DND-41 (cell line): ENCODE measurements at places on chromosomes 11 and 22.

DNA sequence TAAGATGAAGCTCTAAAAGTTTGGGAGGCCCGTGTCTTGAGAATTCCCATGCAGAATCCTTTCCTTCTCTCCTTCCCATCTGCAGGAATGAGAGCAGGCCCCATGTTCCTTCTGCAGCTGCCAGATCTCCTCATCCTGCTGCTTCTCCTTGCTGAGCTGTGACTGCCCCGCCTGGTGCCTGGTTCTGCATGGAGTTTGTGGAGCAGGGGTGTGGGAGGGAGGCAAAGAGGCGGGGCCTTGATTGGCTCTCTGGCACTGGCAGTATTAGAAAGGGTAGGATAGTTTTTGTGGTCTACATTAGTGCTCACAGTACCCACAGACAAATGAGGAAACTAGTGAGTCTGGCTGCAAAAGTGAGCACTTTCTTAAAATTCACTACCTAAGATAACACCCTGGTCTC is 91.1 kb upstream of the CLPB start:
- DNase-seq, result no peak

- DNase-seq, result no peak
These were observed 3.9 kb upstream of the BCL2L13 start for GRCh38 chr22:17634696-17635095.

- peak; percentile 42 for DNase-seq
These were observed 385.9 kb upstream of the ANO5 start for GRCh38 chr11:21806947-21807346.

GRCh38 chr11:65498042-65498726 is 661 bp upstream of the MALAT1 start:
- peak; percentile 78 for DNase-seq

DNA sequence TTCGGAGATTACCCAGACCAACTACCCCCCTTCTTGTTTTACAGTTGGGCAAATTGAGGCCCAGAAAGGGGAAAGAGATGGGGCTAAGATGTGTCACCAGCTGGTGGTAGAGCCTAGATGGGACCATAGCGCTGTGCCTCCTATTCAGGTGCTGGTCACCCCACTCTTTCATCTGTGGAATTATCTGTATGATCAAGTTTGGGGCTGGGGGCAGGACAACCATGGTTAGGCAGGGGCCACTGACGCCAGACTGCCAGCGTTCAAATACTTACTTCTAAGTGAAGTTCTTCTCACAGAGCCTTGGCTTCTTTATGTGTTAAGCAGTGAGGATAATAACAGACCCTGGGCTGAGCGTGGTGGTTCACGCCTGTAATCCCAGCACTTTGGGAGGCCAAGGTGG is 55.9 kb downstream of the IGLL1 start:
- DNase-seq, result peak; percentile 65

DNA sequence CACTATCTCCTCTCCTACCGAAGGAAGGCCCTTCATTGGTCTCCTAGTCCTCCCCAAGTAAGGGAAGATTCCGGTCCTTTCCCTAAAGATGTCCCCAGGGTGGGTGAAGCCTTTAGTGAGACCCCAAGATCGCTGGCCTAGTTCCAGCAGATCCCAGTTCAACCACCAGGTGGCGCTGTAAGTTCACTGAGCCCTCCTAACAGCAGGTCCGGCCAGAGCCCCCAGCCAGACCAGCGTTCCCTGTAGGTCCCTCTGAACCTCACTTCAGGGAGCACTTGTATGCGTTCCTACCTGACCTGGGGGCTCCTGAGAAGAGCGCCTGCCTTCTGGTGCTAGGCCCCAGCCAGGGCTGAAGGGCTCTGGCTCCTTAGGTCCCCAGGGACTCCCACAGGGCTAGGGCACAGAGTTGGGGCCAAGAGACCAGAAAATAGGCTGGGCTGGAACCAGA is 38.1 kb downstream of the LMO1 start:
- peak; percentile 62 for DNase-seq

GRCh38 chr11:129490004-129490403 is 114.4 kb downstream of the BARX2 start:
- DNase-seq, result no peak

- no peak for DNase-seq
These were observed 8.2 kb downstream of the PACSIN2 start for GRCh38 chr22:43006753-43007152.

GRCh38 chr22:17258788-17259148 is 39.5 kb upstream of the ADA2 start:
- no peak for DNase-seq

GRCh38 chr11:19966441-19966840 is 193.8 kb downstream of the DBX1 start:
- DNase-seq, result no peak

GRCh38 chr22:35517207-35517606 is 23.4 kb upstream of the RASD2 start:
- DNase-seq, result no peak

DNA sequence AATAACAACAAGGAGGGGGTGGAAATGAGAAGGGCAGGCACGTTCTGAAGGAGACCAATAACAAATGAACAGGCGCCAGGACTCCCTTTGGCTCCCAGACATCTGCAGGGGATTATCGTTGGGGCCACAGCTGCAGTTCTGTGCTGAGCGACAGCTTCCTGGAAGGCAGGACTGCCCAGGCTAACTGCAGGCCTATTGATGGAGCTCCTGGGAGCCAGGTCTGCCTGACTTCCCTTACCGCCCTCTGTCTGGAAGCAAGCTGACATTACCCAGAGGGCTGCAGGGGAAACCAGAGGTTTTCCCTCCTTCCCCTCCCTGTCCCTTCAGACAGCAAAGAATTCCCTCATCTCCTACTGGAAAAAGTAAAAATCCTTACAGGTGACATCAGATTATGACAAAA is 5.0 kb downstream of the DRD2 start:
- no peak for DNase-seq

DNA sequence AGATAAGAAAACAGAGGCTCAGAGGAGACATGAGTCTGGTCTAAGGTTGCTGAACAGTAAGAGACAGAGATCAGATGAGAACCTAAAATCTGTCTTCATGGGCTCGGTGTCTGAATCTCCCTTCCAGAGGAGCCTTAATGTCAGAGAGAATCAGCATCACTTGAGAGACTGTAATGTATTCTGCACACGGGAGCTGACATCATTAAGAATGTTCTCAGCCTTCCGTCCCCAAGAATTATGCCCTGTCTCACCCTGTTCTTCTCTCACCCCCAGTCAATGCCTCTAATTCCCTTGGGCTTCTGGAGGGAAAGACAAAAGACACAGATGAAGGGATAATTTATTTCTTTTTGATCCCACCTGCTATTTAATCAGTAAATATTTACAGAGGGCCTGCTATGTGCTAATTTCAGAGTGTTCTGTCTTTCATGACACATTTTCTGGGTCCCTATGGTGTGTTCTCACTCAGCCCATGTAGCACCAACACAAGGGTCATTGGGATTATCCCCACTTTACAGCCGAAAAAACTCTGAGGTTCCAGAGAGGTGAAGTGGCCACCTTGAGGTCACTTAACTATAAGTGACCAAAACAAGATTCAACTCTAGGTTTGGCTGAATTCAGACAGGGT is 61.8 kb downstream of the CD82 start:
- no peak for DNase-seq

DNA sequence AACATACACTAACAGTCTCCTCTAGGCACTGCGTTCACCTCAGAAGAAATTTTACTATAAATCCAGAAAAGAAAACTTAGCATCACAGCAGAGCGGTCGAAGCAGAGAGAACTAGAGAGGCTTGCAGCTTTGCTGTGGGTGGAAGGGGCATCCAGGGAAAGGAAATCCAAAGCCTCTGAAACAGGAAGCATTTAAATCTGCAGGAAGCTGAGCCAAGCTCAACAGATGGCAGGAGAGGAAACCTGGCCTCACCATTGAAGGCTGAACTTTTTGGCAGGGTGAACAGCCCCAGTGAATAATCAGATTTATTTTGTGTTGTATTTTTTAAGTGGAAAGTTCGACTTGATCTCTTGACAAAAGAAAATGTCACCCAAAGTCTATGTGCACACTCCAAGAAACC is 858.1 kb downstream of the OPCML start:
- peak; percentile 40 for DNase-seq

GRCh38 chr11:363948-364761 is 5.1 kb upstream of the B4GALNT4 start:
- peak; percentile 35 for DNase-seq

DNA sequence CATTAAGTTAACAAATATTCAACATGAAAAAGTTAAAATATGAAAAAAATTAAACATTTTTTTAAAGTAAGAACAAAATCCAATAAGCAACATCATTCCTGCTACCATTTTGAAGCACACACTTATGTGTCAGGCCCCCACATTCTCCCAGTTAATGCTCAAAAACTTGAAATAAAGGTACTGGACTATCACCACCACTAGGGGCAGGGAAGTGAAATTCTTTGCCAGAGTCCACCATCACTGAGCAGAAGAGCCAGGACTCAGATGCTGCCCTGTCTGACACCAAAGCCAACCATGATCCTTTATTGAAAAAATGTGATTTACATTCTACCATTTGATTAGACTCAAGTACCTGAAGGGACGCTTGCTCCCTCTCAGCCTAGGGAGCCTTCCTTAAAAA is 39.1 kb downstream of the PITPNB start:
- peak; percentile 19 for DNase-seq

DNA sequence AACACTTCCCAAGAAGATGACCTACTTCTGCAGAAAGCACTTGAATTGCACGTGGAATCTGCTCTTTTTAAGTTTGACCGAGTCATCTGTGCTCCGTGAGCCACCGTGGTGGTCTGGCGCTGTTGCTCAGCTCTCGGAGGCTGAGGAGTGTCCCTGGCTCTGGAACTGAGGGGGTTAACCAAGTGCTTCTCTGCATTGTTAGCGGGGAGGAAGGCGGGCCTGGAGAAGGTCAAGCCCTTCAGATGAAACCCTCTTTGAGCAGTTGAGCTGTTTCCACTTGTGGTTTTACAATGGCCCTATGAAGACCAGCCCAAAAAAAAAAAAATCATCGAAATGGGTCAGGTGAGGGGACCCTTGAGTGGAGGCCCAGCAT is 286.4 kb downstream of the NTM start:
- DNase-seq, result no peak

GRCh38 chr11:69217276-69218105 is 61.8 kb downstream of the SMIM38 start:
- DNase-seq, result no peak

- no peak for DNase-seq
These were observed 1.9 kb downstream of the CLTCL1 start for GRCh38 chr22:19289475-19290161.

DNA sequence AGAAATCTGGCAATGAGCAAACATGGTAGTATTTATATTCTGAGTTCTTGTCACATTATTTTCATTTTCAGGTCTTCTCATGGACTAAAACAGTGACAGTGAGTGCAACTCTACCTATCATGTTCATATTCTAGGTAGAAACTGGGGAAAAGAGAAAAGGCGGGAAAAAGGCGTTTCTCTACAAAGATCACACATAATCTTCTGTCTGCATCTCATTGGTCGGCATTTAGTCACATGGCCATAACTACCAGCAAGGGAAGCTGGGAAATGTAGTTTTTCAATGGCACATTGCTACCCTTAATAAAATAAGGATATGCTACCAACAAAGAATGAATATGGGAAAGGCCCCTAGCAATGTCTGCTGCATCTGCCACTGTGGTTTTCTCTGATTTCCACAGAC is 57.6 kb upstream of the B3GAT1 start:
- DNase-seq, result no peak

- no peak for DNase-seq
These were observed 122.8 kb downstream of the SHANK2 start for GRCh38 chr11:71129624-71130023.

- peak; percentile 43 for DNase-seq
These were observed 61.3 kb downstream of the PPME1 start for GRCh38 chr11:74232311-74232950.
